HAP-1 (cell line): ENCODE measurements at places on chromosomes 3 and 15.
A peak's percentile ranks its signal among the peaks of the same experiment; 100 is the strongest.

DNA sequence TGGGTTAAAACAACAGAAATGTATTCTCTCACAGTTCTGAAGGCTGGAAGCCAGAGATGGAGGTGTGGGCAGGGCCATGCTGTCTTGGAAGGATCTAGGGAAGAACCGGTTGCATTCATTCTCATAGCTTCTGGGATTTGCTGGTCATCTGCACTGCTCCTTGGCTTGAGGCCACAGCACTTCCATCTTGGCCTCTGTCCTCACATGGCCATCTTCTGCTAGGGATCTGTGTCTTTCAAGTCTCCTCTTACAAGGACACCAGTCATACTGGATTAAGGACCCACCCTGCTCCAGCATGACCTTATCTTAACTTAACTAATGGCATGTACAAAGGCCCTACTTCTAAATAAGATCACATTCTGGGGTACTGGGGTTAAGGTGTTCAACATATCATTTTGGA is 47.7 kb downstream of the RPLP1 start:
- peak; percentile 4 for DNase-seq

- DNase-seq = no peak
These were observed 39.0 kb downstream of the INTS14 start for GRCh38 chr15:65571971-65572370.

DNA sequence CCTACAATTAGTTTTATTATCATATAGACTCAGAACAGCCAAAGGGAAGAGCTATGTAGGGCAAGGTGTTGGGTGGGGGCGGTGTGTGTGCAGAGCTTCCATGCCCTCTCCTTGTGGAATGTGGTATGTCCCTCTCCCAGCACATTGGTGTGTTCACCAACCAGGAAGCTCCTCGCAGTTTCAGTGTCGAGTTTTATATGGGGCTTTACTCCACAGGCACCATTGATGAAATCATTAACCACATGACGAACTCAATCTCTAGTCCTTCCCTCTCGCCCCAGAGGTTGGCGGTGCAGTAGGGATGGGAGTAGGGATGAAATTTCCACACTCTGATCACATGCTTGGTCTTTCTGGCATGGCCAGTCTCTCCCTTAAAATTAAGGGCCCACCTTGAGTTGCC is 13.6 kb upstream of the SRP14 start:
- DNase-seq = no peak

- DNase-seq = no peak
These were observed 40.5 kb downstream of the KLF13 start for GRCh38 chr15:31367021-31367729.

DNA sequence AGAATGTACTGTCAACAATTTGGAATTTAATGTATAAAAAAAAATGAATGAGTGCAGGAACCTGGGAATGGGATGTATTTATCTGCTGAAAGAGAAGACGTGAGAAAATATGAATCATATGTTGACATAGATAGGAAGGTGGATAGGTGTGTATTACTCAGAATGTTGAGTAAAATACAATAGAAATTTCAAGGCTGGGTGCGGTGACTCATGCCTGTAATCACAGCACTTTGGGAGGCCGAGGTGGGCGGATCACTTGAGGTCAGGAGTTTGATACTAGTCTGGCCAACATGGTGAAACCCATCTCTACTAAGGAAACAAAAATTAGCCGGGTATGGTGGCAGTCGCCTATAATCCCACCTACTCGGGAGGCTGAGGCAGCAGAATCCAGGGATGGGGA is 202.8 kb downstream of the CADM2 start:
- DNase-seq = no peak

- DNase-seq = no peak
These were observed 62.5 kb upstream of the TLE3 start for GRCh38 chr15:70160267-70160666.

GRCh38 chr15:88653200-88654064 is 14.6 kb downstream of the ISG20 start:
- no peak for DNase-seq

DNA sequence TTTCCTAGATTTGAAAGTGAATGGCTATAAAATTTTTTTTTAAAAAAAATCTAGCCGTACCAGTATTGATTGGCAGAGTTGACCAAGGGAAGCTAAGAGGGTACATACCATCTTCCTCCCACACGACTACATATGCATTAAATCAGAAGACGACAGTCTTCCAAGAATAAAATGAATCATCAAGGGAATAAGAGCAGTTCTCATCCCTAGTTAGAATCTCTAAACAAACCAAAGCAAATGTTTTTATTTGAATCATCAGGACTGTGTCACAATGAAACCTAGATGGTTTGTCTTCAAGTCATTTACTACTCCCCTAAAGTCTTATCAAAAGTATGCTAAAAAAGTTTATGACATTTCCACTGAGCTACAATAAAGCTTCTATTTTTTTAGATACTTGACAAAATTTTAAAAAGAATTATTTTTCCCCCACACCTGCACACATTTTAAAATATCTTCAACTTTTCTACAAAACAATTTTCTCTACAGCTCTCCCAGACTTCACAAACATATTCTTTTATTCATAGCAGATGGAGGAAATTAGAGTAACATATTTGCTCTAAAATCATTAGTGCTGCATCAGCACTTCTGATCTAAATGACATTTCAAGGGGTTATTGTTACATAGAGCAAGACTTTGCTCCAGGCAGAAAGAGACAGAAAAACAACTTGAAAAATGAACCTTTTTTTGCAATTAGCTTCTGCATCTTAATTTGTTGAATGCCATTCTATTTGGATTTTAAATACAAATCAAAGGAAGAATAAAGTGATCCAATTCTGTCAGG is 547.1 kb downstream of the FHIT start:
- no peak for DNase-seq

- no peak for DNase-seq
These were observed 414.5 kb upstream of the MDFIC2 start for GRCh38 chr3:70726961-70727360.

- DNase-seq = no peak
These were observed 301.4 kb upstream of the UBE2E2 start for GRCh38 chr3:22901684-22902083.

GRCh38 chr15:64017591-64018163 is 28.6 kb downstream of the DAPK2 start:
- no peak for DNase-seq

DNA sequence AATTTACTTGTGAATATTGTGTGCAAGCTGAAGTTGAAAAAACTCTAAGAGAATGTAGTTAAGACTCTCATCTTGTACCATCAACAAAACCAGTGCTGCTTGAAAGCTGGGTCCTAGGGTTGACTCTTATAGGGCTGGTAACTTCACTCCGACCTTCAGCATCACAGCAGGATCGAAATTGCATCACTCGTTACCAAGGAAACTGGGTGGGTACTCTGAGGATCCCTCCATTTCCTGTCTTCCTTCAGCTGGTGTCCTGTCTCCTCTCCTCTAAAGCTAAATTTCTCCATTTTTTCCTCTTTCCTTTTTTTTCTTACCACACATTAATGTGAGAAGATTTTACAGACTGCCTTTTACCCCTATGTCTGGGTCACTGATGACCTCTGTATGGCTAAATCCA is 3.0 kb upstream of the APH1B start:
- no peak for DNase-seq

- no peak for DNase-seq
These were observed 3.4 kb upstream of the TLR9 start for GRCh38 chr3:52228751-52229291.

DNA sequence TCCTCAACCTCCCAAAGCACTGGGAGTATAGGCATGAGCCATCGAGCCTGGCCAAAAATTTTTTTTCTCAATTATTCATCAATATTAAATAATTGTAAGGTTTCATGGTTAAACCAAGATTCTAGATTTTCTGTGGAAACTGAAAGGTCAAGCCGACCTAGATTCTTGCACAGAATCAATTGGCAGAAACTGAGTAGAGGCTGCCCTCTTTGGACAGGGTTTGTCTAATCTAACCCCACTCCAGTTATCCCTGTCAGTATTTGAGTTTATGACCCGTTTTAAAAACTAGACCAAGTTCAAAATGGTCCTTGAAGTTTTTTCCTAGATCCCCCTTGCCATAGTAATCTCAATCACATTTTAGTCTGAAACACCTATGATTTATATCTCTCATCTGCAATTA is 8.6 kb upstream of the ADAM10 start:
- DNase-seq = no peak

- DNase-seq = no peak
These were observed 108.5 kb downstream of the CYP19A1 start for GRCh38 chr15:51229907-51230330.

DNA sequence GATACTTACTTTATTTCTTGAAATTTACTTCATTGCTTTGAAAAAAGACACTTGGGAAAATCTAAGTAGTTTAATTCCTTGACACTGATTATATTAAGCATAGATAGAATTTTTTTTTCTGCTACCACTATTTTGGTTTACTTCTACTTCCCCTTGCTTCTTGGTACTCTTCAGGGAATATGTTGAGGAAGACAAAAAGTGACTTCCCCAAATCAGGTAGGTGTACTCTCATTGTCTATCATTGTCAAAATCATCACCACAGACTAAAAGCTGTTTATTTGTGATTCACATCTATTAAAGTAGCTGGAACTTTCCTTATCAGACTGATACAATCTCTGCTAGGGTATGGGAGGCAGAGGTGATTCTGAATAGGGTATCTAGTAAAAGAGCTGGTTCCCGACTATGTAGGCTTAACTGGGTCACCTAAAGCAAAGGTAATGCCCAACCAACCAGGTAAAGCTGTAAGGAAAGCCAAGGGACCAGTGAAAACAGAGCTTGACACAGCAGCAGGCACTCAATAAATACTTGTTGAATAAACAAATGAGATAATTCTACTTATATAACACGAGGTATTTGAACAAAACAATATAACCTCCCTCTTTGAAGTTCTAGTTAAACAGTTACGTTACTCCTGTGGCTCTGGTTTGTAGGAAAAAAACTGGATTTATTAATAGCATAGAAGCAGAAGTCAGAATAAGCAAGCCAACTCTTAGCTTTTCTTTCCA is 346.9 kb downstream of the PLCL2 start:
- no peak for DNase-seq

DNA sequence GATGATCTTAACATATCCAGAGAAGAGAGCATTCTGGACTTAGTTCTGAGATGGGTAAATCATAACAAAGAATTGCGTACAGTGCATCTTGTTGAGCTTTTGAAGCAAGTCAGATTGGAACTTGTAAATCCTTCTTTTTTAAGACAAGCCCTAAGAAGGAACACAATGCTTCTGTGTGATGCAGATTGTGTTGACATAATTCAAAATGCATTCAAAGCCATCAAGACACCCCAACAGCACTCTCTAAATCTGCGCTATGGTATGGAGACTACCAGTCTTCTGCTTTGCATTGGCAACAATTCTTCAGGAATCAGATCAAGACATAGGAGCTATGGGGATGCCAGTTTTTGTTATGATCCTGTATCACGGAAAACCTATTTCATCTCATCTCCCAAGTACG is 8.6 kb downstream of the KBTBD12 start:
- DNase-seq = peak; percentile 81

GRCh38 chr15:91498046-91498748 is 355.3 kb upstream of the SLCO3A1 start:
- DNase-seq = no peak

- no peak for DNase-seq
These were observed 202.7 kb upstream of the KBTBD8 start for GRCh38 chr3:66795365-66795764.

- DNase-seq = no peak
These were observed 123.2 kb upstream of the TUSC7 start for GRCh38 chr3:116586285-116586944.

GRCh38 chr3:193831495-193832455 is 238.8 kb downstream of the OPA1 start:
- DNase-seq = no peak

- DNase-seq = no peak
These were observed 39.4 kb downstream of the RAB6B start for GRCh38 chr3:133856316-133856715.

GRCh38 chr15:99994849-99995248 is 261.6 kb upstream of the LYSMD4 start:
- no peak for DNase-seq

DNA sequence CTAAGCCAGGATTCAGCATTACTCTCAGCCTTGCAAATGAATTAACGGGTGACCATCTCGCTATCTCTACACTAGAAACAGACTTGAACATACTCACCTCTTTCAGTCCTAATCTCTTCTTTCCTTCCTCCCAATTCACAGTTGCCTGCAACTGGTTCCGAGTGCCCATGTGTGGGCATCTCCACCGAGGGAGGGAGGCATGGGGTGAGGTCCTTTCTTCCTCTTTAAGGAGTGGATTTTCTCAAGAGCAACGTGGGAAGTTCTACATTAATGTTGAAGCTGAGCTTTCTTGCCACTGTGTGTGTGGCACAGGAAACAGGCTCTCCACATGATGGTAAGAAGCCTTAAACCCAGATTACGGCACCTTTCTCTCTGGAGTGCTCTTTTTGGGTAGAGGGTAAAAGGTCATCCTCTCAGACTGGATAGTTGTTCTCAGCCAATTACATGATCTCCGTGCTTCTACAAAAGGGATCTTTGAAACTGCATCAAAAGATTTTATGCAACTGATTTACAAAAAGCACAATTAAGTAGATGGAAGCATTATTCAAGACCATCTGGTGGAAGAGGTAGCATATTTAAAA is 286.8 kb upstream of the NR2F2 start:
- no peak for DNase-seq

DNA sequence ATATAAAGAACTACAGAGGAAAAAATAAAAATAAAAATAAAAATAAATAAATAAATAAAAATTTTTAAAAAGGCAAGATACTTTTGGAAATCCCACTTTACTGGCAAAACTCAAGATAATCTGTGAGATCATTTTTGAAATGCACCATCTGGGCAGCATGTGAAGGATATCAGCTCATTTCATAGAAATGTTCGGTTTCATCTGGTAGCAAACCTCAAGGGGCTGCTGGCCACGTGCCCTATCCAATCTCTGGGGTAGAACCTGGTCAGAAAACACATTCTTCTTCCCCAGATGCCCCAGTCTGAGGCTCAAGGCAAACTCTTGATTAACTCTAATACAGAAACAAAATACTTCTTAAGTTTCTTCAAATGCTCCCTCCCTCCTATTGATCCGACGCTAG is 166.0 kb downstream of the FMN1 start:
- no peak for DNase-seq

GRCh38 chr15:49627407-49627877 is 6.6 kb downstream of the DTWD1 start:
- no peak for DNase-seq

DNA sequence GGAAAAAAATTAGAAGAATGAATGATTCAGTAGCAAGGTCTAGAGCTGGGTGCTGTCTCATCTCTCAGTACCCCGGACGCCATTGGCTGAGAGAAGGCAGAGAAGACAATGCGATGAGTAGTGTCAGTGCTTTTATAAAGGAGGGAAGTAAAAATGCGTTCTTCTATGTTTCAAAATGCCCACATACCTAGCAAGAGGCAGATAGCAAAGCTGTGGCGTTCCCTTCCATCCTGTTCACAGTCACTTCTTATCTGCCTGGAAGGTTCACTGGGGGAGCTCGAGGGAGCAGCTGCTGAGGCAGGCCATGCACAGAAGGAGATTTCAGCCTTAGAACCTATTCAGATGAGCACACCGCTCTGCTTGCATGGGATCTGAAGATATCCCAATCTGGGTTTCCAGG is 234.0 kb downstream of the RPLP1 start:
- no peak for DNase-seq

DNA sequence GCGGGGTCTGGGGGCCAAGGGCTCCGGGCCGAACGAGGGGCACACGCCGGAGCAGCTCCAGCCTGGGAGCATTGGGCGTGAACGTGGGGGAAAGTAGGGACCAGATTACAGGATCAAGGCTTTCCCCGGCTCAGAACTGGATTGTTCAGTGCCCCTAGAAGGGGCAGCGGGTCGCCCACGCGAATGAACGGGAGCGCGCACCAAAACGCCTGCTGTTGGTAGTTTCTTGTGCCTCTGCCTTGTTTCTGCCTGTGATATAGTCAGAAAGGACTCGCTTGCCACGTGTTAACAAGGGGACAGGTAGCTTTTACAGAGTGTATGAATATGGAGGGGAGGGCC is 1.1 kb downstream of the CASR start:
- no peak for DNase-seq
